ENCODE measurements at places on chromosomes 2 and 18.

DNA sequence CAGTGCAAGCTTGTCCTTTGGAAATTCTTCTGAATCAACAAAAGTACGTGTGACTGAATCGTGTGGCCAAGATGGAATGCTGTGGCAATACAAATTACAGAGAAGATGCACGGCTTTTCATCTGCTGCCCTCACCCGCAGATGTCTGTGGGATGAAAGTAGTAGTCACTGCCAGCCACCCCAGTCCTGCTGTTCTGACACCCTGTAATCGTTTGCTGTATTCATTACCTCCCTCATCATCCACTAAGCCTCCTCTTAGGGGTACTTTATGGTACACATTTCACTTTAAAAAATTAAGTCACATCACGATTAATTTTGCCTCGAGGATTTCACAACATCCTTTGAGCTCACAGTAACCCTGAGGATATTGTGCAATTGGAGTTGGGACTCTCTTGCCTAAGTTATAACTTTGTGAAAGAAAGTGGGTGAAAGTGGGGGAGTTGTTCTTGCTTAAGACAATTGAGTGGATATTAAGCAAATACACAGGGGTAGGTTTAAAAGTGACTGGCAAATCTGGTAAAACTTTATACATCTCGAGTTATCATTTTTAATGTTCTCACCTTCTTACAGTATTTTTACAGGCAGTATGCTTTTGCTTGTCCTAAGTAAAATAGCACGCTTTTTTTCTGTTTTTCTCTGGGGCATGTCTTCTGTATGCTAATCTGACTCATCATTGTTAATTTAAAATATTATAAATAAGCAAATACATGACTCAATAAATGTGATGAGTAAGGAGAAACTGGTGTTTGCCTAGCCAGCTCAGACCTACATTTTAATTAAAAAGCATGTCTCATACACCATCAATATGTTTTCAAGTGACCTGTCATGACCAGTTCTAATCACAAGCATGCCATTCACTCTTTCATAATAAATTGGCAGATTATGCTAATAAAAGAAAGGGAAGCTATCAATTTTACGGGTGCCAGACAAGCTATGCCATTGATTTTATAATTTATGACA is 680.9 kb downstream of the IRS1 start:
- no peak for DNase-seq

- no peak for DNase-seq
These were observed 194.8 kb downstream of the HDAC4 start for GRCh38 chr2:239206042-239206441.

DNA sequence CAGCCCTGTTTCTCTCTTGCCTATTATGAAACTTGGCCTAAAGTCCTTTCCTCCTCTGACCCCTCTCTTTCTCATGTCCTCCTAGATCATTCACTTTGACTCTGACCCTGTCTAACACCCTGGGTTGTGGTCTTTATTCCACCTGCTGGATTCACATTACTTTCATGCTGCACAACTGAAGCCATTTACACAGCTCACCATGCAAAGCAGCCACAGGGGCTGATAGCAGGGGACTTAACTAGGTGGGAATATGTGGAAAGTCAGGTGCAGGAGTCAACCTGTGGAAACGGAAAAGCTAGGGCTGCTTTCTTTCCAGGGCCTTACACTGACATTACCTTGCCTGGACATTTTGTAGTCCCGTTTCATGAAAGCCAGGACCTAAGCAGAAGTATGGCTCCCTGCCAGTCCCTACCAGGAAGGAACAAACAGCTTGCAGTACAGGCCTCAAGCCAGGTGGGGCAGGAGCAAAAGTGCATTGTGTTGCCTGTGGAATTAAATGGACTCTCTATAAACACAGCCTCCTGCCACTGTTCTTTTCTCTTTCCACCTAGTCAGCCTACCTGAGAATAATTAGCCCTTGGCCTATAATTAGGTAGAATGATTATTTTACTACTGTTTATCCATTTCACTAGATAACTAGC is 11.8 kb downstream of the MAPRE3 start:
- no peak for DNase-seq

DNA sequence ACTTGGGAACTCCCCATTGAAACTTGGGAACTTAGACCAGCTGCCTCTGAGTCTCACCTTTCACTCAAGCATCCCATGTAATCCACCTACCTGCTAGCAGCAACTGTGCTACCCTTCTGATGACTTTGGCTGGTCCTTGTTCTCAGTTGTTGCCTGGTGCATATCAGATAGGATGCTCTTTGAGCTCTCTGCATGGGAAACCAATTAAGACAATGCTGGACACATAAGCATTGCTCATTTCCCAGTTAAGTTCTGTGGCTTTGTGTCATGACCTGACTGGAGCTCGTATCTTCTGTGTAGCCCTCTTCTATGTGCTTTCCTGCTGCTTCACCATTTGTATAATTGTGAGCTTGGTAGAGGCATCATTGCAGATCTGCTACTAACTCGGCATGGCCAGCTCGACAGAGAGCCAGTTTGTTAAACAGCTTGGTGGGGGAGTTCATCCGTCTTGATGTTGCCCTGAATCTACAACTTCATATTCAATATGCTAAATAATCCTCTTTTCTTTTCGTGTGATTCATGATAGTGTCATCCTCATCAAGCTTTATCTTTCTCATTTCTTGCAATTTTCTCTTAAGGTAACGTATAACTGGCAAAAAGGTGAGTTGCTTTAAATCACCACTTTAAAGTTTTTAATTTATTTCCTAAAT is 447.5 kb upstream of the SLC14A2 start:
- no peak for DNase-seq

DNA sequence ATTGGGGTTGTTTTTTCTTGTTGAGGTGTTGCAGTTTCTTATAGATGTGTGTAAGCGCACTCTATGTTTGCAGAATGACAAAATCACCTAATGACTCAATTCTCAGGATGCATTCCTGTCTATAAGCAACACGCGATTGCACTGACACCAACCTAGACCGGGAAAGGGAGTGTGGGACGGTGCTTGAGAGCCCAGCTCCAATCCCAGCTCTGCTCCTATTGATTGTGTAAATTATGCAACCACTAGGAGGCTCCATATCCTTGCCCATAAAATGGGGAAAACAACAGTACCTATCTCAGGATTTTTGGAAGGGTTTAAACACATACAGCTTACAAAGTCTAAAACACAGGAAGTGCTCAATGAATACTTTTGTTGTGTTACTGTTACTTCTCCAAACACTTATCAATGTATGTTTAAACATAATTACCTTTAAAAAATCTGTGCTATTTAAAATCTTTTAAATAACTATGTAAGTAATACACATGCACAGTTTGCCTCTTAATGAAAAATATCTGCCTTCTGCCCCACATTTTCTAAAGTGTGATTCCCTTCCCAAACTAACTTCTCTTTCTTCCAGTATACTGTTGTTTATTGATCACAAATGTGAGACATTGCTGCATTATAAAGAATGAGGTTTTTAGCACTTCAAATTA is 132.5 kb downstream of the SPHKAP start:
- DNase-seq, result no peak

DNA sequence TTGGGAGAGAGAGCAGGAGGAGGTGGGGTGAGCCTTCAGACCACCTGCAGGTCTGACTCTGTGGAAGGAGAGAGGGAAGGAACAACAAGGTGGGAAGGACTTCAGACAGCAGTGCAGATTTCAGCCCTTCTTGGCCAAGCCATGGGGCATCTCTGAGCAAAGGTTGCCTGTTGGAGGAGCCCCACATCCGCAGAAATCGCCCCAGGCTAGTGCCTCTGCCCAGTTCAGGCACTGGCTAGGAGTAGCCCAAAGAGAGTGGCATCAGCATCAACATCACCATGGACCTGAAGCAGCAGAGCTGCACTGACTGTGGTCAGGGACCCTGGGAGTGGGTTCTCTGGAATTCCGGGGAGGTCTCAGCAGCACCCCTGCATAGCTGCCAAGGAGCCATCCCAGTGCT is 10.2 kb downstream of the GPR55 start:
- no peak for DNase-seq

DNA sequence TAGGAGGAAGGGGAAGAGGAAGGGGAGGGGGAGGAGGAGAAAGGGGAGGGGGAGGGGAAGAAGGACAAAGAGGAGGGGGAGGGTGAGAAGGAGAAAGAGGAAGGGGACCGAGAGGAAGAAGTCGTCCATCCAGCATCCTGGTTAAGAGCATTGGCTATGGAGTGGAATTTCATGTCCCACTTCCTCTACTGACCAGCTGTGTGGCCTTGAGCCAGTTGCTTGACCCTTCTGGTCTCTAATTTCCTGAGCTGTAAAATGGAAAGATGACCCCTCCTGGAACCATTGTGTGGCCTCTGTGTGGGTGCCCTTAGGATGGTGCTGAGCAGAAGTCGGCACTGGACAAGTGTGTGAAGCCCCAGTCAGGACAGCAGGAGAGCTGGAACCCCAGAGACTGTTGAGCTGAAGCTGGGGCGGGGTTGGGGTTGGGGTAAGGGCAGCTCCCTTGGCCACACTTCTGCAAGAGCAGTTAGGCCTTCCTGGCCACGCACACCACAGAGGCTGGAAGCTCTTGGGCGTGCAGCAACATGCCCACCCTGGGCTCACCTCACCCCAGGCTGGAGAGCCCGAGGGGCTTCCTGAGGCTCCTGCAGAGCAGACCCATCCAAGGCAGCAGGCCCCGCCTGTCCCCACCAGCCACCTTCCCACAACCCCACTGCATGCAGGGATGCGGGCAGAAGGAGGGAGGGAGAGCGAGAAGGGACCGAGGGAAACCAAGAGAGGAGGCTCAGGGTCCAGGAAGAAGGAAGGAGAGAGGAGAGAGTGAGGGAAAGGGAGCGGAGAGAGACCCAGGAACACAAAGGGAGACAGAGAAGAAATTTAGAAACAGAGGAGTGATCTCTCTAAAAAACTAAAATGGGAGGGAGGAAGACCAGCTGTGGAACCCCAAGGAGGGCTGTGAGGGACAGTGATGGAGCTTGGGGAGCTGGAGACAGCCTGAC is 16.2 kb downstream of the ADRA2B start:
- DNase-seq, result no peak

GRCh38 chr2:159773426-159773825 is 24.6 kb downstream of the CD302 start:
- DNase-seq, result no peak

- DNase-seq, result no peak
These were observed 265.7 kb downstream of the CCDC85A start for GRCh38 chr2:56449449-56449860.

GRCh38 chr2:191835539-191836350 is 11.1 kb downstream of the CAVIN2 start:
- DNase-seq, result no peak

GRCh38 chr2:35415282-35415681 is 940.3 kb upstream of the CRIM1 start:
- no peak for DNase-seq

DNA sequence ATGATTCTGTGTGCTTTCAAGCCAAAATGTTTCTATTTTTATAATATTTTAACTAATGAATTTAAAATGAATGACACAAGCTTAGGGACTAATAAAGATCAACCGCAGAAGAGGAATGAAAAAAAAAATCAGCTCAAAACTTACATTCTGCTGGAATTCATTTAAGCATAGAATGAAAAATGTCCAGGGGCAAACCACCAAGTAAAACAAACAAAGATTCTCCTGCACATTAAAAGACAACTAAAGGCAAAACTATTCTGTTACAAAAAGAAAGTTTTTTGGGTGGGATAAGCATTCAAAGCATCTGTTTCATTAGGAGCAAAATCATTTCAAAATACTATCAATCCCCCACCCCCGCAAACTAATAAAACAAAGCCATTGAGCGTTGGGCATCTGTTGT is 99.3 kb upstream of the SOX11 start:
- no peak for DNase-seq

- DNase-seq, result no peak
These were observed 4.5 kb upstream of the MTLN start for GRCh38 chr2:110216803-110217202.

- DNase-seq, result no peak
These were observed 369.7 kb downstream of the RAD51AP2 start for GRCh38 chr2:17148407-17149145.

DNA sequence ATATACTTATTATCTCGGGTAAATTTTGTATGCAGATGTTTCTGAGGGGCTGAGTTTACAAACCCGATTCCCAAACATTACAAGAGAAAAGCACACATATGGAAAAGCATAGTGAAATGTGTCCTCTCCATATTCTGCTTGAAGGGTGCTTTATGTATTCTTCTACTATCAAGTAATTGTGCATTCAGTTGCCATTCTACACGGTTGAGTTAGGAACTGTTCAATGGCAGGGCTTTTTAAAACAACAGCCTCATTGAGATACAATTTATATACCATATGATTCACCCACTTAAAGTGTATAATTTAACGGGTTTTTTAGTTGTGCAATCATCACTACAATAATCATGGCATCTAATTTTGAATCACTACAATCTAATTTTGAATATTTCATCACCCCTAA is 138.4 kb upstream of the DLGAP1 start:
- DNase-seq, result no peak

DNA sequence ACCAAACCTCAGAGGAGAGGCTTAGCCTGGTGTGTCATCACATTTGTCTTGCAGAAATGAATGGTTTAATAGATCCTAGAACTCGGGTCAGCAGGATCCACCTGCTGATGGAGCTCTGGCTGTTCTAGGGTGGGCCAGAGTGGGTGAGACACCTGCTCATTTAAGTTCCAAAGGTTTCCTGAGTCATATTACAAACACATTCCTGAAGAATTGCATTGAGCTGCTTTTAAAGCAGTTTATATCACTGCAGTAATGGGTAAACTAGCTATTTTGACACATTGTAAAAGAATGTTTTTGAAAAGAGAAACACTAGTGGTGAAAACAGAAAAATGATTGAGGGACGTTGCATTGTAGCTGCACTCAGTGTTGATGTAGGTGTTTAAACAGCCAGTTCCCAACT is 175.3 kb upstream of the TCF4 start:
- no peak for DNase-seq

GRCh38 chr2:69053416-69053965 is 40.5 kb downstream of the ANTXR1 start:
- no peak for DNase-seq

DNA sequence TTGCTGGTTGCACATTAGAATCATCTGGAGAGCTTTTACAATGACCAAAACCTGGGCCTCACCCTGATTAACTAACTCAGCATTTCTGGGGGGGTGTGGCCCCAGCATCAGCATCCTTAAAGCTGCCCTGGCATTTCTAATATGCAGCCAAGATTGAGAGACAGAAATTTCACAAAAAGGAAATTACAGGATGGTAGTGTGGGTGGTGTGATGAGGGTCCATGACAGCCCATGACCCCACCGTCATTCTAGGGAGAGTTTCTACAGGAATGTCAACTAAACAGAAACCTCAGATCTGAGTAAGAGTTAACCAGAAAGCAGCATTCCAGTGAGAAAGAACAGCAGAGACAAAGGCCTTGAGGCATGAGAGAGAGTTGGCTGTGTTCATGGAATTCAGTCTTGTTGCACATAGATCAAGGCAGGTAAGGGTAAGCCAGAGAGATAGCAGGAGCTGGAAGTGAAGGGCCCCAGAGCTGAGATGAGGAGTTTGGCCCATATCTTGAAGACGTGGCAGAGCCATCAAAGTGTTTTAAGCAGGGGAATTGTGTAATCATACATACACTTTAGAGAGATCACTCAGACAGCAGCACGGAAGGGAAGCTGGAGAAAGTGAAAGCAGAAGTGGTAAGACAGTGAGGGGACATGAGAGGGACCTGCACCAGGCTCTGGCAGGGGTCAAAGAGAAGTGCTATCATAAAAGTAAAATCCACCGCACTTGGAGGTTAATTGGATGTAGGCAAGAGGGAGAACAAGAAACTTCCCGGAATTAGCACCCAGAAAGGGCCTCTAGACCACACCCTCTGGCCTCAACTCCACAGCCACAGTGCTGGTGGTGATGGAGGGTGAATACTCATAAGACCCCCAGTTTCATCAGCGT is 7.8 kb upstream of the TRABD2A start:
- DNase-seq, result no peak

All from activated CD4-positive, alpha-beta T cell treated with anti-CD3 and anti-CD28 coated beads for 24 hours (primary cell).